ENCODE measurements at places on chromosomes 4 and X.

DNA sequence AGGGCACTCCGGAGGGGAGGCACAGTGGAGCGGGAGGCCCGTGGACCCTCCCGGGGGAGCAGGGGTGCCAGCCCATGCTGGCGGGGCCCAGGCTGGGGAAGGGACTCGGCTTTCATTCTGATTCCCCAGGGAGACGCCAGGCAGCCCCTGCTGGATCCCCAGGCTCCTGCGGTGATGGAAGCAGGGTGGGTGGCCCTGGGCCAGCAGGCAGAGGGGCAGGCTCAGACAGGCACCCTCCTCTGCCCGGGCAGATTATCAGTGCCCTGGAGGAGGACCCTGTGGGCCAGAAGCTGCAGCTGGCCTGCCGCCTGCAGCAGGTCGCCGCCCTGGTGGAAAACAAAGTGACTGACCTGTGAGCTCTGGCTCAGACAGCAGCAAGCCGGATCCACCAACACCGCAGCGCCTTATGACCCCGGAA lies 2.1 kb upstream of the SRPK3 start:
- no peak for DNase-seq

- DNase-seq: peak; percentile 2
These were observed 160.2 kb downstream of the NHS start for GRCh38 chrX:17535229-17535628.

- no peak for DNase-seq
These were observed 99.9 kb upstream of the CPEB2 start for GRCh38 chr4:14902342-14902741.

DNA sequence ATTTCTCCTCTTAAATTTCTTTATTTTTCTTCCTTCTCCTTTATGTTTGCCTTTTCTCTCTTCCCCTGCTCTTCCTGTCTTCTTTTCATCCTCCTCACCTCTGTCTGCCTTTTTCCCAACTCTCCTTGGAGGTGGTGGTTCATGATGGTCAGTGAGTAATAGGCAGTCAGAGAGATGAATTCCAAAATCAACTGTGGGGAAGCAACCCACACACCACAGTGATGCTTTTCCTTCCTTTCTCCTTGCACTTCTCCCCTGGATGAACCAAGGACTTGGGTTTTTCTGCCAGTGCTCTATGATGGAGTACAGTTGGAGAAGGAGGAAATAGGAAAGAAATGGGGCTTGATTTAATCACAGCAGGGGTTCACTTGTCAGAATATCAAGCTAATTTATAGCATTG lies 153.8 kb downstream of the DCK start:
- no peak for DNase-seq

DNA sequence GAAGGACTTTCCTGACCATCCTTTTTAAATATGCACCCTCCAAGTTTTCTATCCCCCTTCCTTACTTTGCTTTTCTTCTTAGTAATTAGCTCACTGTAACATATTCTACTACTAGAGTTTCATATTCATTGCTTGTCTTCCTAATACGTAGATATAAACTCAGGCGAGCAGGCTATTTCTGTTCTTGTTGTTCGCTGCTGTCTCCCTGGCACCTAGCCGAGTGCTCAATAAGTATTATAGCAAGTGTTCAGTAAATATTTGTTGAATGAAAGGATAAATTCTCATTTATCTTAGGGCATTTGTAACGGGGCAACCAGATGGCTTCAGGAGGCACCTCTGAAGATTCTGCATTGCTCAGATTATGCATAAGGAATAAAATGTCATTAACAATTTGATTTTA lies 6.8 kb upstream of the RHOH start:
- no peak for DNase-seq

GRCh38 chr4:55364691-55365344 lies 18.8 kb downstream of the SRD5A3 start:
- DNase-seq: no peak

DNA sequence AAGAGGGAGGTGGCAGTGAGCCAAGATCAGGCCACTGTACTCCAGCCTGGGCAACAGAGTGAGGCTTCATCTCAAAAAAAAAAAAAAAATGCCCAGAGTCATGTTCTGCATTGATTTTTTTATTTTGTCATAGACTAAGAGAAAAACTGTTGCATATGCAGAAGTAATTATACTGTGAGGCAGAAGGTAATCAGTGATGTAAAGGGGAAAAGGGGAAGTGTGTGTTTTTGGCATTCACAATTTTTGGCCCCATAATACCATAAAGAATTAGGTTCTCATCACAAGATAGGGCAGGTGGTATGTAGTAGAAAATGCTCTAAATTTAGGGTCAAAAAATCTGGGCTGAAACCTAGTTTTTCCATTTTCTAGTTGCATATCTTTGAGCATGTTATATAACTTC lies 47.3 kb upstream of the GAB1 start:
- no peak for DNase-seq

GRCh38 chrX:47573341-47574075 lies 8.7 kb upstream of the TIMP1 start:
- DNase-seq: no peak

GRCh38 chr4:118557298-118557851 lies 127.8 kb upstream of the METTL14 start:
- no peak for DNase-seq

GRCh38 chrX:29541038-29541437 lies 674.3 kb upstream of the MAGEB2 start:
- no peak for DNase-seq

DNA sequence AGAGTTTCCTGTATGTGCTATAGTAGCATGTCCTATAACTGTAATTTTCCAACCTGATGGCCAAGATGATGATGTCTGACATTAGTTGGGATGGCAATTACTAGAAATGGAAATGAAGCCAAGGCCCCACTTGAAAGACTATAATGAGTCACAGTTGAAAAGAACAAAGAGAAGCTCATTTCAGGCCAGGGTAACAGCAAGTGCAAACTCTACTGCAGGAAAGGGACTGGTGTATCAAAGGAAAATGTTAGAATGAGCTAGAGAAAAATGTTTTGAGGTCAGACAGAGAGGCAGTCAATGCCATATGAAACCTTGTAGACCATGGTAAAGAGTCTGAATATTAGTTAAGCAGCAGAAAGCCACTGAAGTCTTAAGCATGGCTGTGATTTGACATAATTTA lies 146.2 kb upstream of the SH3RF1 start:
- no peak for DNase-seq

- no peak for DNase-seq
These were observed 43.1 kb downstream of the TMEM164 start for GRCh38 chrX:110046001-110046400.

- no peak for DNase-seq
These were observed 658 bp downstream of the ATP6AP2 start for GRCh38 chrX:40581336-40581920.

GRCh38 chr4:76570141-76570973 lies 135.3 kb downstream of the SHROOM3 start:
- no peak for DNase-seq

DNA sequence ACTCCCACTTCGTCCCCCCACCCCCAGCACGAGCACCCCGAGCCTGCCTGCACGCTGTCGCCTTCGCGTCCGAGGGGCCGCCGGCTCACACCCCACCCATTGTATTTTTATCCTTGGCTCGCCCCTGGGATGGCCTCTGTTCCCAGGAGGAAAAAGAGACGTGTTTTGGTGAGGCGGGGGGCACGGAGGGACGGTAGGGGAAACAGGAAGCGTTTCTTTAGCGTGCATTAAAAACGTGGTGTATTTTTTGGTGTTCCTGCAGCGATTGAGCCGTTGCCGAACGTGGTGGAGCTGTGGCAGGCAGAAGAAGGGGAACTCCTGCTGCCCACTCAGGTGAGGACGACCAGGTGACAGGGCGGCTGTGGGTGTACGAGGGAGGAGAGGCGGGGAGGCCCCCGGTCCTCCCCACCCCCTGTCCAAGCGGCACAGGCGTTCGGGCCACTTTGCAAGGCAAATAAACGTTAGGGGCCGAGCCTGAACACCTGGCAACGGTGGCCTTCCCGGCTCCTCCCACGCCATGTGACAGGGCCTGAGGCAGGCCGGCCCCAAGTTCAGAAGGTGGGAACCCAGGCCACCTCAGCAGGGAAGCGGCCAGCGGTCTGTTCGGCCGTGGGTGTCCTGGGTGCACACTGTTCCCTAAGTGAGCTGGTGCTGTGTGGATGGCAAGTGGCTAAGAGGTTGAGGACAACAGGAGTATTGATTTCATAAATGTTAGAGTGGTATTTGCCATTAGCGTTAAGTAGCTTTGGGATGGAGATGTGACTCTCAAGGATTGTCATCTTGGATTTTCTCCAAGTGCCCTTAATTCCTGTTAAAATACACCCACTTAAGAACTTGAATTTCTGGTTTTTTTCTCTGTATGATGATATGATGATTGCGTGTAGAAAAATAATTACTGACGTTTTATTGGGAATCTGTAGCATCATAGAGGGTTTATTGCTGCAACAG lies 1.1 kb downstream of the TMEM131L start:
- DNase-seq: no peak

- DNase-seq: no peak
These were observed 9.6 kb upstream of the TMA16 start for GRCh38 chr4:163484906-163485305.

DNA sequence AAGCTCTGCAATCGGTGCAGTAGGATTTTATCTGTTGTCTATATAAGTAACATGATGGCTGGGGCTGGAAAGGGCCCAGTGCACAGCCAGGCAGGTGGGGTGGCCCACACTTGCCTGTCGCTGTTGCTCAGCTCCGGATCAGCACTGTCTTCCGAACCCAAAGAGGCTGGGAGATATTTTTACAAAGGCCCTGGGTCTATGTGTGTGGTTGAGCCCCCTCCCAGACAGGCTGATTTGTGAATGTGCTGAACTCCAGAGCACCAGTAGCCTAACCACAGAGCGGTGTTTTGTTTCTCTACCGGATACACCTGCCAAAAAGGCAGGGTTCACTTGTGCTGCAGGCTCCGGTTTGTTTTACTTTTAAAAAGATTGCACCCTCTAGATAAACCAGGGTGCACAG lies 33.5 kb upstream of the CHRNA9 start:
- no peak for DNase-seq

- no peak for DNase-seq
These were observed 274.3 kb downstream of the FRMPD4 start for GRCh38 chrX:12412561-12412960.

GRCh38 chrX:2928583-2929434 lies at the start of gene ARSD:
ARSD (minus strand) TSS chrX:2929339; CDS start chrX:2929275, 64 bp downstream.
- no peak for DNase-seq

- DNase-seq: no peak
These were observed 484.2 kb upstream of the BOD1L1 start for GRCh38 chr4:14111730-14112181.

- DNase-seq: no peak
These were observed 80.9 kb downstream of the NKX6-1 start for GRCh38 chr4:84417997-84418709.

GRCh38 chr4:73822812-73823504 lies 13.5 kb upstream of the CXCL6 start:
- DNase-seq: no peak

DNA sequence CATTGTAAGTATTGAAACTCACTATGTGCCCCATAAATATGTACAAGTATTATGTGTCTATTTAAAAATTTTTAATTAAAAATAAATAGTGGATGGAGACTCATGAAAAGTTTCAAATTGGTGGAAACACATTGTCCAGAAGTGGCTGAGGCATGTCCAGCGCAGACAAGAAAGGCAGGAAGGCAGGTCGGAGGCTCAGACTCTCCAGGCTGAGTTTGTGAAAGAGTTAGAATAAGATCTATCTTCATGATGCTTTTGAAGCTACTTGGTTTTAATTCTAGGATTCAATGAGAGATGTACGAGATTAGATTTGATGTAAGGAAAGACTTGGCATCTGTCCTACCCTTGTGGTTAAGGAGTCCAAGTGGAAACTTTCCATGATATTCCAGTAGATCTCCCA lies 19.8 kb downstream of the PNMA6F start:
- DNase-seq: no peak

GRCh38 chrX:133321451-133321850 lies 93.8 kb downstream of the GPC4 start:
- no peak for DNase-seq

GRCh38 chrX:138771047-138771446 lies 59.5 kb upstream of the FGF13 start:
- DNase-seq: no peak

- no peak for DNase-seq
These were observed 231.9 kb upstream of the INTU start for GRCh38 chr4:127400731-127401346.

DNA sequence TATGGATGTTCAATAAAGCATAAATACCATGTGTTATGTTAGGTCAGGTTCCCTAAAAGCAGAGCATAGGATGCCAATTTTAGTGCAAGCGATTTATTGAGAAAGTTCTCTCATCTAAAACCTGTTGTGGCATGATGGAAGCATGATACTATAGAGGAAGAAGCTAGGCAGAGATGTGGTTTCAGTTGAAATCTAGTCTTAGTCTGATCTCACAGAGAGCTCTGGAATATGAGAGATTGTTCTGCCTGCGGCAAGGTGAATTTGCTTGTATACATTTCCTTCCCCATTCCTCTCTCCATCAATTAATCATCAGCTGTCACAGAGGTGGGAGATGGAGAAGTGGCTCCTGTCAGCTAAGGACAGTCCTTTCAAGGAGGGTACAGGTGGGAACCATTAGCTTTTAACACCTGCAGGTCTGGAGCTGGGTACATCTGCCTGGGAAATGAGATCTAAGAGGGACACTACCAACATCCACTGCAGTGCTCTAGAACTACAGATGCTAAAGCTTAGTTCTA lies 252.4 kb downstream of the CFAP299 start:
- DNase-seq: no peak

DNA sequence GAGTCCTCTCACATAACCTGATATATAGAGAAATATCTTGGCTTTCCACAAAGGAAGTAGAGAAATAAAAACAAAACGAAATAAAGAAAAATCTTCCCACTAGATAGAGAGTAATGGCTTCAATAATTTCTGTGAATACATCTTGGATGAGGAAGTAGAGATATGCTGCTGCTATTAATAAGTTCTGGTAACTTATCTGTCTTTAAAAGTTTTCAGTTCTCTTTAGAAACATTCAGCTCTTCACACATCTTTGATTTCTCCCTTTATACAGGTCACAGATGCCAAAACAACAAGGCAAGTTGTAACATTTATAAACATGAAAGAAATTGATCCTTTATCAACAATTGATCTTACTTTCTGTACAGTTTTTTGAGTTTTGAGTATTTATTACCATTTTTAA lies 615.8 kb downstream of the TRAM1L1 start:
- no peak for DNase-seq

DNA sequence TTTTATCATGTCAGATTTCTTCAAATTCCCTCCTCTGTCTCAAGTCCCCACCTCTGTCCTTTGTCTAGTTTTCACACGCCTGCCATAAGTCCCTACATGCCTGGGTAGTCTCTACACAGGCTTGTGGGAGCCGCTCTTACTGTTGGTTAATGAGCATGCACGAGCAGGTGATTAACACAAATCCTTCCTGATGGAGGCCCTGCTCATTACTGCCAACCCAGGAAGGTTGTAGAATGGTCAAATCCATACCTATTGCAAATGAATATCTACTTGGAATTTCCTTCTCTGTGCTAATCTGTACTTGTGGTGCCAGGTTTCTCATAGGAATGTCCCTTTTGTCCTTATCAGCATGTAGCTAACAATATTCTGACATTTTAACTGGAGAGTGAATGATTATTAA lies 208.4 kb upstream of the HDX start:
- no peak for DNase-seq

- DNase-seq: no peak
These were observed 307.2 kb downstream of the DACH2 start for GRCh38 chrX:86455495-86455894.
